Uterus (tissue), 4 donors: ENCODE measurements at places on chromosomes 4 and X. TPM values are rescaled to one million over a fixed set of nuclear protein-coding genes. Genes with fewer than 3 reads are reported as not detected.

Gene SMIM31
- total RNA-seq: not detected

Gene BEX3
- 205 TPM for total RNA-seq

Gene SERPINA7
- not detected for total RNA-seq

Gene GLRA2
- total RNA-seq: not detected

Gene CEP44
- total RNA-seq: 5.9 TPM

Gene MFAP3L
- total RNA-seq: 18.5 TPM

Gene MAGEA10
- not detected for total RNA-seq

Gene MAGEA2B
- not detected for total RNA-seq

GRCh38 chr4:81431971-81432370, 39.7 kb downstream of the RASGEF1B start:
- no peaks in the 10 kb centered on the region for H3K4me1 ChIP-seq
- H3K27me3 ChIP-seq: no peaks in the 10 kb centered on the region
- DNase-seq: no peak
- no peaks in the 10 kb centered on the region for H3K36me3 ChIP-seq
- no peak overlapping the region for H3K27ac ChIP-seq

DNA sequence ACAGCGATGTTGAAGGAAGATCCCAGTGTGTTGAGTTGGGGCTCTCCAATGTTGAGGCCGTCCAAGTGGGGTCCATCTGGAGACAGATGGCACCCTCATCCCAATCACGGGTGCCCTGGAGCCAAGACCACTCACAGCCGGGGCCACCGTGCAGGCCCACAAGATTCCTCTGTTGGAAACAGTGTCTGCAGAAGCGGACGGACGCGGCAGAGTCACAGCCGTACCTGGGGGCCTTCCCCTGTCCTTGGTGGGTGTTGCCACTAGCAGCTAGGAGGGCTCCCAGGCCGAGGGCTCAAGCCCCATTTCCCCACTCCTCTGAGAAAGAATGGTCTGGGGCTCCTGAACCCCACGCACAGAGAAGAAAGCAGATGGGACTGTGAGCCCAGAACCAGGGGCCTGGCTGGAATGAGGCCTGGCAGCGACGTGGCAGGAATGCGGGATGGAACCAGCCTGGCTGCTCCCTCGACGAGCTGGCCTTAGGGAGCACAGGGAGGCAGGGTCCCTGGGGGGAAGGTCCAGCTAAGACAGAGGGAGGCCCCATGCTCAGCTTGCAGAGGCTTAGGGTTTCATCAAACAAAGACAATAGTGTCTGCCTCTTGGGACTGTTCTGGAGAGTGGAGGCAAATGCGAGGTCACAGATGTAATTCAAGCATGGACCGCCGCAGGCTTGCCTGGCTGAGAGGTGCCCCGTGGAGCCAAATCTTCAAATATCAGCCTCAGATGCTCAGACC, 228.9 kb downstream of the AFAP1 start:
- no peaks in the 10 kb centered on the region for H3K36me3 ChIP-seq
- DNase-seq: no peak

DNA sequence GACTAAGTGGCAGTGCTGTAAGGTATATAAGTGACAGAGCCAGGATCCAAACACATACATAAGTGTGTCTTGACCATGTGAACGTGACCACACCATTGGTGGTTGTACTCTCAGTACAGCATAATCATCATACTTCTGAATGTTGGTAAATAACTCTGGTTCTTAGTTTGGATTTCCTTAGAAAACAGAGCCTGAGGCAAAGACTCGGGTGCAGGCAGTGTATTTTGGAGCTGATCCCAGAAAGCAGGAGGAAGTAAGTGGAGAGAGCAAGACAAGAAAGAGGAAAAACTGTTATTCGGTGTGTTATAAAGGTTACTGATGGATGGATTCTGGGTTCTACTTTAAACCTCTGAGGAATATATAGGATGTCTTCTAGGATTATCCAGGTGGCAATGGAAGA, 127.9 kb downstream of the SLC39A8 start:
- no peaks in the 10 kb centered on the region for H3K27me3 ChIP-seq
- H3K4me3 ChIP-seq: no peak overlapping the region
- H3K36me3 ChIP-seq: no peaks in the 10 kb centered on the region
- DNase-seq: no peak
- H3K27ac ChIP-seq: no peak overlapping the region
- no peaks in the 10 kb centered on the region for H3K4me1 ChIP-seq

GRCh38 chrX:65578346-65578745, 43.8 kb upstream of the LAS1L start:
- H3K4me3 ChIP-seq: no peak overlapping the region
- no peaks in the 10 kb centered on the region for H3K36me3 ChIP-seq
- H3K4me1 ChIP-seq: no peaks in the 10 kb centered on the region
- H3K27me3 ChIP-seq: no peaks in the 10 kb centered on the region

GRCh38 chr4:81723019-81723884, 251.5 kb upstream of the RASGEF1B start:
- no peaks in the 10 kb centered on the region for H3K36me3 ChIP-seq
- DNase-seq: no peak
- no peaks in the 10 kb centered on the region for H3K4me1 ChIP-seq
- no peak overlapping the region for H3K4me3 ChIP-seq
- H3K27ac ChIP-seq: no peak overlapping the region

DNA sequence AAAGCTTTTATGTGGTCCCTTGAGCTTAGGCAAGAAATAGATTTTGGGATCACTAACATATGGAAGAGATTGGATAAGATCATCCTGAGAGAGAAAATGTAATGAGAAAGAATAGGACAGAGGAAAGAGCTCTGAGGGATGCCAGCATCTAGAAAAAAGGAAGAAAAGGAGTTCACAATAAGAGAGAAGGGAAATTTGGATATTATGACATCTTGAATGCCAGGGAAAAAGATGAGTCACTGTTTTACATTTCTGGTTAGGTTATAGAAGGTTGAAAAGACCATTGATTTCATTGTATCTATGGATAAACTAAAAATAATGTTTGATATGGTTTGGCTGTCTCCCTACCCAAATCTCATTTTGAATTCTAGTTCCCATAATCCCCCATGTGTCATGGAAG, 208.5 kb downstream of the MAD2L1 start:
- H3K4me1 ChIP-seq: no peaks in the 10 kb centered on the region
- peaks cover 2% of the 10 kb centered on the region for H3K36me3 ChIP-seq
- H3K27ac ChIP-seq: no peak overlapping the region
- DNase-seq: no peak
- no peak overlapping the region for H3K4me3 ChIP-seq
- no peaks in the 10 kb centered on the region for H3K27me3 ChIP-seq

GRCh38 chr4:149353241-149353640, 462.4 kb downstream of the IQCM start:
- no peak for DNase-seq
- H3K4me1 ChIP-seq: no peaks in the 10 kb centered on the region
- no peak overlapping the region for H3K27ac ChIP-seq
- no peaks in the 10 kb centered on the region for H3K27me3 ChIP-seq
- no peaks in the 10 kb centered on the region for H3K36me3 ChIP-seq

DNA sequence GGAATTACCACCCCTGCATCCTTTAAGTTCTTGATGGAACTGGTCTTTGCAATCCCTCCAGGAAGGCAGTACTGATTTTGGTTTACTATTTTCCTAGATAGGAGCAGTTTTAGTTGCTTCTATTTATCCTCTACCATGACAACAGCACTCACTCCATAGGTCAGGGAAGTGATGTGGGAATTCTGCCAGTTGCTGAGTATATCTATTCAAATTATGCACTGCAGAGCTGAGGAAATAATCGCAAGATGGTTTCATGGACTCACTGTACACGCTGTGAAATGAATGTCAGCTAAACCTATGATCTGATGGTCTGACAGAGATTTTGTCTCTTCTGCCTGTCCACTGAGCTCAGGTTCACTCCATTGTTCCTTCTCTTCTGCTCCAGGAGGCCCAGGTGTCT, 135.8 kb downstream of the FAAH2 start:
- H3K36me3 ChIP-seq: no peaks in the 10 kb centered on the region
- H3K4me1 ChIP-seq: no peaks in the 10 kb centered on the region
- no peaks in the 10 kb centered on the region for H3K27me3 ChIP-seq
- H3K27ac ChIP-seq: no peak overlapping the region
- H3K4me3 ChIP-seq: no peak overlapping the region
- DNase-seq: no peak

- H3K27ac ChIP-seq: no peak overlapping the region
- no peaks in the 10 kb centered on the region for H3K4me1 ChIP-seq
- H3K27me3 ChIP-seq: no peaks in the 10 kb centered on the region
- H3K36me3 ChIP-seq: no peaks in the 10 kb centered on the region
Observed at GRCh38 chrX:125089761-125090445, 229.8 kb upstream of the TEX13C start.

GRCh38 chrX:29662759-29663503, 552.4 kb upstream of the MAGEB2 start:
- H3K27ac ChIP-seq: no peak overlapping the region
- H3K36me3 ChIP-seq: no peaks in the 10 kb centered on the region
- H3K27me3 ChIP-seq: no peaks in the 10 kb centered on the region
- no peak overlapping the region for H3K4me3 ChIP-seq

- DNase-seq: peak; percentile 86
- no peaks in the 10 kb centered on the region for H3K4me1 ChIP-seq
- no peaks in the 10 kb centered on the region for H3K36me3 ChIP-seq
- H3K4me3 ChIP-seq: no peak overlapping the region
Observed at GRCh38 chrX:47540754-47541538, 20.1 kb upstream of the ARAF start.

GRCh38 chr4:184399512-184399908, 74.8 kb downstream of the IRF2 start:
- H3K4me3 ChIP-seq: no peak overlapping the region
- H3K36me3 ChIP-seq: no peaks in the 10 kb centered on the region
- H3K27ac ChIP-seq: no peak overlapping the region
- H3K27me3 ChIP-seq: no peaks in the 10 kb centered on the region
- no peaks in the 10 kb centered on the region for H3K4me1 ChIP-seq

DNA sequence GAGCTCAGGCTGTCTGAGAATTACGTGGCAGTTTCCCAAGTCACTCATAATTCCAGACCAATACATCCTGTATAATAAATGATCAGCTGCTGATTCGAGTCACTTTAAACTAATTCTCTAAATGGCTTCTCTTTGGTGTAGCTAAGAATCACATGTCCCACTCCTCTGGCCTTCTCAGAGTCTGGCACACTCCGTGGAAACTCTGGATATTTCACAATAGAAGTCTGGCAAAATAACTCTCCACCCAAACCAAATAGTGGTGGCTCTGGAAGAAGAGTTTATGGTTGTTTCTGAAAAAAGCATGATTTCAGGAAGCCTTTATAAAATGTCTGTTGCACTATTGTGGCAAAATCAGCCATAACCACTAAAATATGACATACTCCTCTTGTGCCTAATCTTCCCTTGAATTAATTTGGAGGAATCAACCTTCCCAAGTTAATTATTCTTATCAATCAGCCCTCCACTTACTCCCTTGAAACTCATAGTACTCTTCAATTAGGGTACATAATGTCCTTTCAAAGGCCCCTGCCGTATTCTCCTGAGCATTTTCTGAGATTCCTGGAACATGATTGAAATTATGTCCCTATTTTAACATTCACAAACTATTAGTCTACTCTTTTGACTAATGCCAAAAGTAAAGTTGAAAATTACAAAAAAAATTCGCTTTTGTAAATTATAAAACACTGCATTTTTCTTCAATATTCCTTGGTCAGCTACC, 991.6 kb downstream of the FAT4 start:
- H3K36me3 ChIP-seq: no peaks in the 10 kb centered on the region
- H3K4me1 ChIP-seq: no peaks in the 10 kb centered on the region
- H3K4me3 ChIP-seq: no peak overlapping the region
- DNase-seq: no peak

DNA sequence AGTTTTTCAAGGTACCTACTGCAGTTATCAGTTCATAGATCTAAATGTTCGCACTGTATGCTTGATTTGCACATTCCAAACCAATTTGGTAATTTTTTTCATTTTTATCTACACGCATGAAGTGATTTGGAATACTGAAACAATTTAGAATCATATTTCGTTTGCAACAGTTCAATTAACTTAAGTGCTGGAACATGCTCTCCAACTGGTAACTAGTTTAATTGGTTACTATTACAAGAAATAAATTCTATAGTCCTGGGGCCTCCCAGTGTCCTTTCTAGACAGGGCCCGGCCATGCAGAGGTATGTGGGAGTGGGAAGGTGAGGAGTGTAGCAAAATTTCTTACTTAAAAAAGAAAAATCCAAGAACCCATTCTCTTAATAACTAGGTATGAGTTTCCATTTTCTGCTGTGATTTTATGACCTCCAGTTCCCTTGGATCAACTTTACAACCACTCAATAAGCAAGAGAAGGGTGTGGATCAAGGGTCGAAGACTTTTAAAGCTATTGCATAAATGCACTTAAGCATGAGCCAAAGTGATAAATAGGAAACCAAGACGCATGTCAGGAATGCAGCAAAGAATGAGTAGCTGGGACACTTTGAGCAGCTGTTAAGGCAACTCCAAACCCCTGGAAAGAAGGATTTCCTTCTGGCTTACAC, 106.9 kb downstream of the PPARGC1A start:
- DNase-seq: no peak
- no peak overlapping the region for H3K27ac ChIP-seq
- no peaks in the 10 kb centered on the region for H3K36me3 ChIP-seq
- no peaks in the 10 kb centered on the region for H3K27me3 ChIP-seq
- H3K4me3 ChIP-seq: no peak overlapping the region

- no peak overlapping the region for H3K4me3 ChIP-seq
- DNase-seq: no peak
- no peak overlapping the region for H3K27ac ChIP-seq
- no peaks in the 10 kb centered on the region for H3K4me1 ChIP-seq
Observed at GRCh38 chrX:39852491-39852890, 245.3 kb downstream of the BCOR start.

GRCh38 chr4:93373893-93374860, 454.4 kb upstream of the ATOH1 start:
- no peak overlapping the region for H3K4me3 ChIP-seq
- no peak for DNase-seq
- no peaks in the 10 kb centered on the region for H3K36me3 ChIP-seq
- H3K27me3 ChIP-seq: no peaks in the 10 kb centered on the region

- peak; percentile 37 for DNase-seq
- no peaks in the 10 kb centered on the region for H3K36me3 ChIP-seq
- H3K27me3 ChIP-seq: peaks cover 17% of the 10 kb centered on the region
- H3K4me3 ChIP-seq: peak overlapping the region; percentile 55
- no peaks in the 10 kb centered on the region for H3K4me1 ChIP-seq
- peak overlapping the region; percentile 49 for H3K27ac ChIP-seq
Observed at GRCh38 chr4:94758141-94758699, 465 bp downstream of the BMPR1B start.

DNA sequence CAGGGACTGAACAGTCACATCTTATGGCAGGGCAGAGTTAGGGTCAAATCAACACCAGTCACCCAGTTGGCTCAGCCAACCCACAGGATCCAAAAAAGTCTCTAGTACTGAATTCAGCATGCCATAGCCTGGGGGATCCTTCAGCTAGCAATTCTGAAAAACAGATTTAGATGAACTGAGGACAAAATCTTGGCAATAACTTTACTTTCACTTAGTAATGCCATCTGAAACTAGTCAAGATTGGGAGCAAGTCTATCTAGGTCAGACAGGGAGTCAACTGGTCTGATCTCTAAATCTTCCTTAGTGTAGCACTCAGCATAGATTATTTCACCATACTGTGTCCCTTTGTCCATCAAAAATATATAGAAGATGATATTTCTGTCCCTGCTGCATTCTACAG, 76.0 kb downstream of the HHIP start:
- H3K4me1 ChIP-seq: no peaks in the 10 kb centered on the region
- no peak overlapping the region for H3K27ac ChIP-seq
- no peak for DNase-seq

- no peaks in the 10 kb centered on the region for H3K4me1 ChIP-seq
- no peaks in the 10 kb centered on the region for H3K27me3 ChIP-seq
- H3K4me3 ChIP-seq: no peak overlapping the region
- DNase-seq: peak; percentile 14
Observed at GRCh38 chr4:7423801-7424552, 10.8 kb downstream of the PSAPL1 start.
